ENCODE measurements at places on chromosomes 5 and 9. TPM values are rescaled to one million over a fixed set of nuclear protein-coding genes. Genes with fewer than 3 reads are reported as not detected.

Gene ALG2
- 15.1 TPM for total RNA-seq

Gene SH3PXD2B
- 15.3 TPM for total RNA-seq

Gene MSMP
- total RNA-seq, result not detected

Gene SUSD3
- total RNA-seq, result 1.6 TPM

Gene PCDH12
- total RNA-seq, result 5.4 TPM

Gene HEMGN
- total RNA-seq, result not detected

Gene FOXD4L3
- total RNA-seq, result not detected

Gene PCDHGB6
- 5.2 TPM for total RNA-seq

Gene SPINK6
- not detected for total RNA-seq

Gene ACOT12
- total RNA-seq, result not detected
